Fibroblast of skin of left quadriceps (primary cell): ENCODE measurements at places on chromosomes 16 and 17.

GRCh38 chr16:8230497-8230896 is 359.8 kb downstream of the TMEM114 start:
- DNase-seq = no peak

DNA sequence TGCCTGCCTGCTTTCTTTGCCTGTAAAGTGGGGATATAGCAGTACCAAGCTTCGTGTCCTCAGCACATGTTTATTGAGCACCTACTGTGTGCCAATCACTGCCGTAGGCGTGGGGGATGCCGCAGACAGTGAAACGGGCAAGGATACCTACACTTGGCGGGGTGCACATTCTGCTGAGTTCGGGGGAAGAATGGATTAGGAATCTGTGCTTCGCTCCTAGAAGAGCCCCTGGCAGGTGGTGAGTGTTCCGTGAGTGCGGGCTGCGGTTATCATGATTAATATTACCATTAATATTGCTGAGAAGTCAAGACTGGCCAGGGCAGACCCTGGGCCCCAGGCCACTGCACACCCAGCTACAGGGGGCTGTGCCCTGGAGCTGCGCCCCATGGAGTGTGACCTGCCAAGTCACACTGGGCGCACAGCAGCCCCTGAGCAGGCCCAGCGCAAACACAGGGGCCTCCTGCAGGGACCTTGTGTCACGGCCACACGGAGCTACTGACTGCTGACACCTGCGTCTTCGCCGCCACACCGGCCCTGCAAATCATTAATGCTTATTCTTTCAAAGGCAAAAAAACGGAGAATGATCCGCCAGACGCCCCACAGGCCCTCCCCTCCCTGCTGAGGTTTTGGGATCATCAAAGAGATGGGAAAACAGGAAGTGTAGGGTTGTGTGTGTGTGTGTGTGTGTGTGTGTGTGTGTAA is 213.4 kb upstream of the GSE1 start:
- no peak for DNase-seq

GRCh38 chr17:67519801-67520251 is 142.7 kb downstream of the PITPNC1 start:
- no peak for DNase-seq

- no peak for DNase-seq
Observed at GRCh38 chr17:66964930-66965800, 658 bp downstream of the CACNG4 start.

- no peak for DNase-seq
Observed at GRCh38 chr17:40614431-40615067, 33.1 kb downstream of the SMARCE1 start.

GRCh38 chr17:66255112-66255511 is 25.9 kb upstream of the APOH start:
- DNase-seq = peak; percentile 67

DNA sequence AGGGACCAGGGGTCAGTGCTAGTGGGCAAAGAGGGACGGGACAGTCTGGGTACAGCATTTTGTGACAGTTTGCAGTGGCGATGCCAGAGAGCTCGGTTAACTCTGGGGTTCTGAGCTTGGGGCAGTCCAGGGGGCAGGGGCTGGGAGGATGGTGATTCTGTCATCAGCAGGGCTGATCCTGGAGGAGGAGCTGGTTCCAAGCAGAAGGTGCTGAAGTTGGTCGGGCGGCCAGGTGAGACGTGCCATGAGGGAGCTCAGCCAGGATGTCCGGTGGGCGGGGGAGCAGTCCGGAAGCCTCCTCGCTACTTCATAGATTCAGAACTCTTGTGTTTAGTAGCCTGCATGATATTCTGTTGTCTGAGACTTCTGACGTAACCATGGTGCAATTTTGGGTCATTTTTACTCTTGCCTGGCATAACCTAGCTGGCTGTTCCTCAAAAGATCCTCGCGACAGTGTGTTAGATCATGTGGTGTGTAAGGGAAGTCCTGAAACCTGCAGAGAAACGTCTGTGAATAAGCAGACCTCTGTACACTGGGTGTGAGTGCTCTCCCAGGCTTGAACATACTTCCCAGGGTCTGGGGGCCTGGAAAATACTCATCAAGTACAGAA is 122.0 kb downstream of the CLEC16A start:
- no peak for DNase-seq

DNA sequence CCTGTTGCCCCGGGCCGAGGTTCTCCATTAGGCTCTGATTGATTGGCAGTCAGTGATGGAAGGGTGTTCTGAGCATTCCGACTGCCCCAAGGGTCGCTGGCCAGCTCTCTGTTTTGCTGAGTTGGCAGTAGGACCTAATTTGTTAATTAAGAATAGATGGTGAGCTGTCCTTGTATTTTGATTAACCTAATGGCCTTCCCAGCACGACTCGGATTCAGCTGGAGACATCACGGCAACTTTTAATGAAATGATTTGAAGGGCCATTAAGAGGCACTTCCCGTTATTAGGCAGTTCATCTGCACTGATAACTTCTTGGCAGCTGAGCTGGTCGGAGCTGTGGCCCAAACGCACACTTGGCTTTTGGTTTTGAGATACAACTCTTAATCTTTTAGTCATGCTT is 74.2 kb downstream of the HAPSTR1 start:
- no peak for DNase-seq

DNA sequence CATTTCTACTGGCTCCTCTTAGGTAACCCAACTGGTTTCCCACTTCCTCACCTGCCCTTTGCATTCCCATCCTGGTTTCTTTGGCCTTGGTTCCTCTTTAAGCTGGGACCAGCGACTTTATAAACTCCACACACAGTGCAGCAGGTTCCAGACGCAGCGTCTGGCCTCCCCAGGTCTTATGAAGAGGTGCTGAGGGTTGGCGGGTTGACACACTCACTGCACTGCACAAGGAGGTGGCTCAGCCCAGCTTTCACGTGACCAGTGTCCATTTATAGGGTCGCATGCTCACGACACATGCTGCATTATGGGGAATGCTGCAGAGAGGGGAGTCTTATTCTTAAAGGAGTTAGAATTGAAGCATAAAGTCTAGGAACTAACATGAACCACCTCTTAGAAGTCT is 70.8 kb downstream of the ZFHX3 start:
- no peak for DNase-seq

GRCh38 chr16:49931916-49932315 is 76.0 kb upstream of the ZNF423 start:
- DNase-seq = no peak

GRCh38 chr16:68754084-68754792 is 17.1 kb downstream of the CDH1 start:
- no peak for DNase-seq

DNA sequence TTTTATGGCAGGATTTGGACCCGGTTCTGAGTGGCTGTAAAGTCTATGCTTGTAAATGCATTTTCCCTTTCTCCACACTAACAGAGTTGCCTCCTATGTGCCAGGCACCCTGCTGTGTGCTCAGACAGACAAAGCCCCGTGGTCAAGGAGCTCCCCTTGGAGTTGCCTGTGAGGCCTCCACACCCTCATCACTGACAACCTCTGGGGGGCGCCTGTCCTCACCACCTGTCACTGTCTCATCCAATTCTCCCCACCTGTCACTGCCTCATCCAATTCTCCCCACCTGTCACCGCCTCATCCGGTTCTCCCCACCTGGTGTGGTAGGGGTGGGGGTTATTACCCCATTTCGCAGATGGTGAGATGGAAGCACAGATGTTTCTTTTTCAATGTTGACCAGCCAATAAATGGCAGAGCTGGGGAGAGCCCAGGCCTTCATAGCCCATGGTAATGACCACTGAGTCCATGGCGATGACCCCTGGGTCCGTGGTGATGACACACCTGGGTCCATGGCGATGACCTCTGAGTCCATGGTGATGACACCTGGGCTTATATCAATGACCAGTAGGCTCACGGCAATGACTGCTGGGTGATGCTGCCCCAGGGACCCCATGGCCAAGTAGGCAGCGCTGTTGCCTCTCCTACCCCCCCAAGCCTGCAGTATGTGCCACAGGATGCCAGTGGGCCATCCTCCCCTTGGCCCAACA is 150.1 kb downstream of the IRF8 start:
- DNase-seq = no peak

DNA sequence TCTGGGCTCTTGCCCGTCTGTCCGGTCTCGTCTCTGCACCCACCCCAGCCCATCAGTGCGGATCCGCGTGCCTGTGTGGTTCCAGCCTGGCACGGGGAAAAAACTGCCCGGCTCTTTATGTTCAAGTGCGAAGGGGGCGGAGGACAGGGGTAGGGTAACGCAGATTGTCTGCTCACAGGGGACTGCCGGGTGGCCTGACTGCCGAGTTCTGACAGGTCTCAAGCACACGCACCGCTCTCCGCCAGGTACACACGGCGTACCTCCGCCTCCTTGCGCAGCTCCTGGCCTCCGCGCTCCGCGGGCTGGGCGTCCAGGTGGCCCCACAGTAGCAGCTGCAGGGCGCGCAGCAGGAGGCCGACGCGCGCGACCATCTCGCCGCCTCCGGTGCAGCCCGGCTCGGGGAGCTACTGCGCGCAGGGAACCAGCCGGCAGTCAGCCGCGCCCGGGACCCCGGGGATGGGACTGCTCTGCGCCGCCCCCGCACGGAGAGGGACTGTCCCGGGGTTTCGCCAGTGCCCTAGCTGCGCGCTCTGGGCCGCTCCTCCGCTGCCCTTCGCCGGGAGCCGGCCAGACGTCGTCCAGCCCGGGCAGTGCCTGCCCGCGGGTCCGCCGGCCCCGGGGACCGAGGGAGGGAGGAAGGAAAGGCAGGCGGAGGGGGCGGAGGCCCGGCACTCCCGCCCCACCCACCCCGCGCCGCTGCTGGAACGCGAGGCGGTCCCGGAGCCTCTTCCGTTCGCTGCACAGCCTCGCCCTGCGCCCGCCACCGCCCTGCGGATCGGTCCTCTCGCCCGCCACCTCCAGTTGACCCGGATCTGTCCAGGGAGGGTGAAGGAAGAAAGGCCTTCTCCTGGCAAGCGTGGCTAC is at the start of gene MMP28:
Gene MMP28, minus strand, starts transcription at position 635 of the 864 bp plus-strand sequence. Its CDS starts 264 bp downstream, at position 371.
- no peak for DNase-seq

DNA sequence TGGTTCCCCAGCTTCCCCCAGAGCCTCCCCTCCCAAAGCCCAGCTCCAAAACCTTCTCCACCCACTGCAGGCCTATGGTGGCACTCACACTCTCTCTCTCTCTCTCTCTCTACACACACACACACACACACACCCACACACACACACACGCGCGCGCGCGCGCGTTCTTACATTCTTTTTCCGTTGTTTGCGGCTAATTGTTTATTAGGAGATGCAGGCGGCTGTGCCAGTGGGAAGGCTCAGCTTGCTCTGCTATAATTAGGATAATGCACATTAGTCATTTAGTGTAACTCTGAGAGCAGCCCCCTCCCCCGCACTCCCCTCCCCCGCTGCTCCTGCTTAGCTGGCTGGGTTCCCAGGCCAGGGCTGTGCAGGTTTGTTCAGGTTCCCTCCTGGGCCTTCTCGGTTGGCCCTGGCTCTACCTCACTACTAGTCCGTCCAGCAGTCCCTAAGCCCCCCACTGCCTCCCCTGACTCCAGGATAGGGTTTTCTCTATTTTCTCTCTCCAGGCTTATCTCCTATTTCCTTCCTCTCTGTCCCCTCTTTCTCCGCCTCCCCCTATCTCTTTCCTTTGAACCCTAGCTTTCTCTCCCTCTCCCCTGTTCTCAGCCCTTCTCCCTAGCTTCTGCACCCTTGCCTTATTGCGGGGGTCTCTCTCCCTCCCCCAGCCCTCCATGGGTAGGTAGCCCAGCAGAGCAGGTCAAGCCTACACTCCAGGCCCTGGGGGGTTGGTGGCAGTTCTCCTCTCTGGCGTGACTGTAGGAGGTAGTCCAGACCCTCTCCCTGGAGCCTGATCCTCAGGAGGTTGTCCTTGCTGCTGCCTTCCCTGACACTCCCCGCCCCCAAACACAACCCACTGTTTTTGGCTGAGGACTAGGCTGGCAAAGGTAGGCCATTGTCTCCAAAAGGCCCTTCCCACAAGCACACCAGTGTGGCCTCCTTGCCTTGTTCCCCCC is 34.0 kb downstream of the TMEM132E start:
- no peak for DNase-seq

GRCh38 chr17:78159575-78160158 is 8.7 kb upstream of the SYNGR2 start:
- DNase-seq = peak; percentile 76

DNA sequence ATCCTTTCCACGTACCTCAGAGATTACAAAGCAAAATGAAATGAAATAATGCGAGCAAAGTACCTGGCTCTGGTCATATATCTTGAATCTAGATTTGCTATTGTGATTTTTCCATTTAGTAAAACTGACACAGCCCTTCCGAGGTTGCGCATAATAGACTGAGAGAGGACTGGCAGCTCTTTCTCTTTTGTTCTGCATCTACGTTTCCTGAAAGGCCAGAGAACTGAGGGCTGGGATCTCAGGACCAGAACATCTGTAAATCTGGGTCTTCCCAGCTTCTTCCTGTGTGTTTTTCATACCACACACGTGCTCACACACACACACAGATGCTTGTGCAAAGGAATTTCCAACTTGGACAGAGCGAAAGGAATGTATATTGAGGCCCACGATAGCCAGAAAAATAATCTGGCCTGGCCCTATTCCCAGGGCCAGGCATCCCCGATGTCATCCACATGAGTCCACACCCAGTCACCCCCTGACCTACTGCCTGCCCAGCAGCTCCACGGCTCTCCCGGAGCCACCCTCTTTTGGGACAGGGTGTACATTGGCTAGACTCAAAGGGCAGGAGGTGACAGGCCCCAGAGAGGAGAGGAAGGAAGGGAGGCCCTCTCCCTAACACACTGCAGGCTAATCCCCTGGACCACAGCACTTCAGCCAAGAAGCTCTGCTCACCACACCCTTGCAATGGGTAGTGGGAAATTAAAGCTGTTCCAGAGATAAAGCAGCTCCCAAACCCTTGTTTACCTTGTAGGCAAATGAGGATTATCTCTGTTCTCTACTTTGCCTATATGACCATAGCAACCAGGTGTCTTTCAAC is 41.8 kb downstream of the NOL11 start:
- DNase-seq = peak; percentile 9

GRCh38 chr16:85142129-85142513 is 29.8 kb upstream of the CIBAR2 start:
- no peak for DNase-seq

DNA sequence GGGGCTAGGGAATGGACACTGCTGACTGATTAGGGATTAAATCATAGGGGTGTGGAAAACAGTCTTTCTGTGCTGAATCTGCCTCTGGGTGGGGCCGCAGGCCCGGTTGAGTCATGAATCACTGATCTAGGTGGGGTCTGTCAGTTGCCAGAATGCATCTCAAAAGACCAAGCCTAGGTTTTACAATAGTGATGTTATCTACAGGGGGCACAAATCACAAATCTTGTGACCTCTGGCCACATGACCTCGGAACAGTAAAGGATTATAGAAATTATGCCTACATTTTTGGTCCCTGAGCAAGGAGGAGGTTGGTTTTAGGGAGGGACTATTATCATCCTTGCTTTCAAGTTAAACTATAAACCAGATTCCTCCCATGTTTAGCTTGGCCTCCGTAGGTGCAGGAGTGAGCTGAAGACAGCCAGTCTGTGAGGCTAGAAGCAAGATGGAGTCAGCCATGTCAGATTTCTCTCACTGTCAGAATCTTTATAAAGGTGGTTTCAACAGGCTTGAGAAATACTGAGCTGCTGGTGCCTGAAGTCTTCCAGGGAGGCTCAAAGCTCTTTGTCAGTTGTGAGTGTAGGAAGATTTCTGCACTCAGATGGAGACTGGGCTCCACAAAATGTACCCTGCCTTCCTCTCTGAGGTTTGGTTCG is 12.9 kb downstream of the GNGT2 start:
- no peak for DNase-seq
